ENCODE measurements at places on chromosomes 5 and 9. TPM values are rescaled to one million over a fixed set of nuclear protein-coding genes. Genes with fewer than 3 reads are reported as not detected.

DNA sequence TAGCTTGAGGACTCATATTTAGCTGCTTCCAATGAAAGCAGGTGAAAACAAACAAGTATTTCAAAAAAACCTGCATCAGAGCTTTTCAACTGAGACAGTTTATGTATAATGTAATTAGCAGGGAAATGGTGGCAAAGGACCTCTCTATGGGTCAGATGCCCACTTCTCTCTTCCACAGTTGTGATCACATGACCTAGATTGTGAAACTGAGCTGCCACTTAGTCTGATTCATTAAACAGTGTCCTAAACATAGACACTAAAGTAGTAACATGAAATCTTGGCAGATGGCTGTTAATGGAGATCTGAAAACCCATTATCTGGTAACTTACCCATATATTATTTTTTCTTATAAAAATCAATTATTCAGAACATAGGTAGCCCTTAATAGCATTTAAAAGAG, 663.6 kb upstream of the RIOK2 start:
- DNase-seq: peak; percentile 5

DNA sequence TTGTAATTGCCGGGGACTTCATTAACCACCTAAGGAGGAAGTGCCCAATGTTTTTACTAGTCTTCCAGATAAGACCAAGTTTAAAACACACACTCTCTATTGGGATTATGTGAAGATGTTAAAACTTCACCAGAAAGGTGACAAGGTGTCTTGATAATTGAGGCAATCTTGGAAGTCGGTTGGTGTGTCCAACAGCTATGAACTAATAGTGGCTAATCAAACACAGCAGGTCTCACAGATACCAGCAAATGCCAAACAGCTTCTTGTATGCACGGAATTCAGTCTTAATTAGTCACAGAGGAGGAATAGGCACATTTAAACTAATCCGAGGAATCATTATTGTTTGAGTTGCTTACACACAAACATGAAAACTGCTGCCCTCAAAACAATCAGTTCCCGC, 214.5 kb downstream of the SEC61B start:
- DNase-seq: peak; percentile 20

DNA sequence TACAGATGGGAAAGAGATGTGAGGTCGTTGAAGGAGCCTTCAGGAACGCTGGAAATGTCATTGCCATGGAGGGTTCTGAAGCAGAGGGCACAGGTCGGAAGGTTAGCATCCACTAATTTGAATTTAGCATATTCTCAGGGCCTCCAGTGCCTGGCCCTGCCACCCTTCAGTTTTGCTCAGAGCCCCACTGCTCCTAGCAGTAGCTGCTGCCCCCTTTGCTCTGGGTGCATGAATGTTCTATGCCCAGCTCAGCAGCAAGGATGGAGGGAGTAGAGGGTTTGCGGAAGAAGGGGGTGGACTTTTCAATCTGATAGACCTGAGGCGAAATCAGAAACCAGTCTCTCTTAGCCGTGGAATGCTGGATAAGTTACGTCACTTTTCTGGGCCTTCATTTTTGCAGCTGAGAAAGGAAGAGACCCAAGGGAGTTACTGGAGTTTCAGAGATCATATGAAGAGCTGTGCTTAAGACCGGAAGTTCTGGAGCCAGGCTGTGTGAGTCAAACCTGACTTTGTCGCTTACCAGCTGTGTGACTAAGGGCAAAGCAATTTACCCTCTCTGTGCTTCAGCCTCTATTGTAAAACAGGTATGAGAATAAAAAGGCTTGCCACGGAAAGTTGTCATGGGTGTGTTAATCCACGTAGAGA, 133.2 kb upstream of the PANK3 start:
- peak; percentile 99 for DNase-seq

DNA sequence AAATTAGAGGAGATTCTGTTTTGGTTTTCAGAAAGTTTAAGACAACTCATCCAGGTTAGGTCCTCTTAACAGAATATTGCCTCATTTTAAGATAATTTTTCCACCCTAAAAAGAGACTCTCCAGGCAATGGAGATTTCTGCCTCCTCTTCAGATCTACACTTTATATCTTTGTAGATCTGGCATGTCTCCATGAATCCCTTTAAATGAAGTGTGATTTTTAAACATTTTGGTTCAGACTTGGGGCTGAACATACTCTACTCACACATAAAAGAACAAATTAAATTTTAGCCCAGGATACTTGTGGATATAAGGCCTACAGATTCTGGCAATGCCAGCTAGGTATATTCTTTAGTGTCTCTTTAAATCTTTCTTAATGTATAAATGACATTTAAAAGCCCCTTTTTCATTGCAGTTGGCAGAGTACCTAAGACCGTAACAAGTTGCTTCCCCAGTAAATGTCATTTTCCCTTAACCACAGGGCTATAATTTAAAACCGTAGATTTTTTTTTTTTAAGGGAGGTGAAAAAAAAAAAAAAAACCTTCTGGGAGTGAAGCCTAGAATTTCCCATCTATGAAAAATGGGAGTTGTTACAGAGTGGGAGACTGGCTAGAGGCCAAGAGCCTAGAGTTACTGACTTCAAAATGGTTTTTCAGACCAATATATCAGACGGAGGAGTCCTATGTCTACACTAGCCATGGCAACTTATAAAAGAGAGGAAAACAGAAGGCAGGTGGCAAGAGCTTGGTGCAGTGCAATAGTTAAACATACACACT, 207.8 kb upstream of the TARS1 start:
- no peak for DNase-seq

DNA sequence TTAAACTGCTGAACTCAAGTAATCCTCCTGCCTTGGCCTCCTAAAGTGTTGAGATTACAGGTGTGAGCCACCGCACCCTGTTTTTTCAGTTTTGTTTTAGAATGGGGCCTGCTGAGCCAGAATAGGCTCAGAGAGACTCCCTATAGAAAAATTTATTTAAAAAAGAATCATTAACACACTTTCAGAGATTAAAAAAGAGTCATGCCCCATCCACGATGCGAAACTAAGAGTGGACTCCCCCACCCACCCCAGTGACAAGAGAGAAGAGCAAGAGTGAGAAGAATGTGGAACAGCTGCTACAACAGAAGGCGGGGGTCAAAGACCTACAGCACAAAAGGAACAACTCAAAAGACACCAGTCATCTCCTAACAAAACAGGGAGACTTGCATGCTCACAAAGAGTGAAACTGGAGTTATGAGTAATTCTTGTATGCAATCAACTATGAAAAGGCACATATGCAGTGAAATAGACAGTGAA, 47.2 kb downstream of the GLDC start:
- DNase-seq: no peak

GRCh38 chr5:29720954-29721353, 1472.5 kb upstream of the CDH6 start:
- no peak for DNase-seq

- no peak for DNase-seq
Observed at GRCh38 chr5:134086225-134086942, 28.1 kb upstream of the TCF7 start.

DNA sequence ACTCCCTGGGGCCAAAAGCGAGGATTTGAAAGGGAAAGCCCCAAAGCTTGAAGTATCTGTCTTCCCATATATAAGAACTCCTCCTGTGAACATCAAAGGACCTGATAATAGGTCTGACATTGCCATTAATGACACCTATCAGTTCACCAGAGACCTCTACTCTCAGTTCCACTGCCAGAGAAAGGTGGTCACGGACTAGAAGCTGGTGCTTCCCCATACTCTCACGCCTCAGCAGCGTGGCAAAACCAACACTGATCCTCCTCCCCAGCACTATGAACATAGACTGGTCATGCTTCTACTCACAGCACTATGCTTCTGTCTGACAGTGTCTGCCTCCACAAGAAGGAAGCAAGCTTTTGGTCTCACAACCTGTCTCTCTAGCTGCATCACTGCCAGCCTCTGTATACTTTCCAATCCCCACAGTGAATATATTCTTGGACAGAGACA, 37.9 kb downstream of the NRG2 start:
- DNase-seq: no peak

GRCh38 chr5:3029396-3029795, 277.9 kb upstream of the IRX2 start:
- DNase-seq: no peak

DNA sequence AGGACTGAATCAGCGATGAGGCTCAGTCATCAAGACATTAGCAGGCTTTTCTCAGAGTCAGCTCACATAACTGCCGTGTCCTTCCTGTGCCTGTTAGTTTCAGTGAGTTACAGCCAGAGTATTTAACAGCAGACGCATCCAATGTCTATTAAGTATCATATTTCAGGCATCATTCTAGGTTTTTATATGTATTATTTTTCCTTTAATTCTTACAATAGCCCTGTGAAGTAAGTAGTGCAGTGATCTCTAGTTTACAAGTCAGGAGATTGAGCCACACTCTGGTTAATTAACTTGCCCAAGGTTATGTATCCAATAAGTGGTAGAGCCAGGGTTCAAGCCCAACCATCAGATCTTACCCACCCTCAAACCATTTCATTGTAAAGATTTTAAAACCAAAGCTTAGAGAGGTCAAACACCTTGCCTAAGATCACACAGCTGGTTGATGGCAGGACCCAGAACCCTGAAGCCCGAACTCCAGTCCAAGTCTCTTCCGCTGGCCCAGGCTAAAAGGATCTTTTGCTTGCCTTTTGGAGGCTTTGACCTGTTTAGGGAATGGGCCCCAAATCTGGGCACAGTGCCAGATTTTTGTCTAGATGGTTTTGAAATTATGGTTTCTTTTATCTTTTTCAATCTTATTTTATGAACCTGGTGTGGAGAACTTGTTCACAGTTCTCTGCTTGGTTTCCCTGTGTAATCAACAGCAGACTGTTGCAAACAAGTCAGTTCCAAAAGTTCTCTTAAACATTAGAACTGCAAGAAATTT, 261.2 kb upstream of the CLINT1 start:
- peak; percentile 96 for DNase-seq

GRCh38 chr5:179212870-179213269, 132.4 kb downstream of the ADAMTS2 start:
- DNase-seq: no peak

DNA sequence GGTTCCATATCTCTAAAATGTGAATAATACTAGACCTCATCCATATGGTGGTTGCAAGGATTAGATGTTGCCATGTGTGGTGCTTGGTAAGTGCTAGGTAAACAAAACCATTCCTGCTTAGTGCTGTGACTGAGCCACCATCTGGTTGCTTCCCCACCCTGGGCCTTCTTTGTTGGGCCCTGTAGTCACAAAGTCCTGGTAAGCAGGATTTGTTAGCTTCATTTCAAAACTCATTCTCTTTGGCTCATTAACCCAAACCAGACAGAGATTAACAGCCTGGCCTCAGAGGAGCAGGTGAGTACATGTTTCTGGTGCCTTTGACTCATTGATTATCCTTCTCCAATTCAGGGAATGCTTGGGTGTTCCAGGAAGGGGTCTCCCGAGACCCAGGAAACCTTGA, 240.2 kb downstream of the ARHGAP26 start:
- peak; percentile 9 for DNase-seq

DNA sequence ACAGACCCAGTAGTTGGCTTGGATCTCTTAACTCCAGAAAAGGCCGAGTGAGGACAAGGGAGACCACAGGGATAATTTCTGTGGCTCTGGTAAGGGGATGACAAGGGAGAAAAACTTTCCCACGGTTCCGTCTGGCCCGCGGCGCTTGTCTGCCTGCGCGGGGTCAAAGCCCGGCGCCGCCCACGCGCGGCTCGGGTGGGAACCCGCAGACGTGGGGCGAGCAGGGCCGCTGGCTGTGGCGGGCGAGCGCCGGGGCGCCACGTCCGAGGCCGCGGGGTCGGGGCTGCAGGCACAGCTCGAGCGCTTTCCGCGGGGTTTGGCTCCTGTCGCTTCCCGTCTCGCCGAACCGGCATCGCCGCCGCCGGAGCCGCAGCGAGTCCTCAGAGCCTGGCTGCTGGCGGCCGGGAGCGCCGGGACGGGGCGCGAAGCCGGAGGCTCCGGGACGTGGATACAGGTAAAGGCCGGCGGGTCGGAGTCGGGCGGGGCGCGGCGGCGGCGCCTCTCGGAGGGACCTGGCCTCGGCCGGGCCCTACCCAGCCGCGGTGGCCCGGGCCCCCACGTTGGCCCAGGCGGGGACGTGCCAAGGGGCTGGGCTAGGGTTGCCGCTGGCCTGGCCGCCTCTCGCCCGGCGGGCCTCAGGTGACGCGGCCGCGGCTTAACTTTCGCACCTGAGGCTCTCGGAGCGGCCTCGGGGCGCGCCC, at the start of gene RNF180:
Gene RNF180, plus strand, starts transcription at position 344 of the 701 bp plus-strand sequence. CDS start 34,965 bp downstream, outside the sequence.
- peak; percentile 43 for DNase-seq

GRCh38 chr5:181223729-181224389, 778 bp downstream of the TRIM41 start:
- DNase-seq: peak; percentile 64

GRCh38 chr5:10564838-10565784, 1.2 kb downstream of the ANKRD33B start:
- DNase-seq: peak; percentile 47

GRCh38 chr5:158170534-158170933, 311.6 kb upstream of the CLINT1 start:
- DNase-seq: no peak

- no peak for DNase-seq
Observed at GRCh38 chr5:77117161-77117560, 30.1 kb upstream of the ZBED3 start.

DNA sequence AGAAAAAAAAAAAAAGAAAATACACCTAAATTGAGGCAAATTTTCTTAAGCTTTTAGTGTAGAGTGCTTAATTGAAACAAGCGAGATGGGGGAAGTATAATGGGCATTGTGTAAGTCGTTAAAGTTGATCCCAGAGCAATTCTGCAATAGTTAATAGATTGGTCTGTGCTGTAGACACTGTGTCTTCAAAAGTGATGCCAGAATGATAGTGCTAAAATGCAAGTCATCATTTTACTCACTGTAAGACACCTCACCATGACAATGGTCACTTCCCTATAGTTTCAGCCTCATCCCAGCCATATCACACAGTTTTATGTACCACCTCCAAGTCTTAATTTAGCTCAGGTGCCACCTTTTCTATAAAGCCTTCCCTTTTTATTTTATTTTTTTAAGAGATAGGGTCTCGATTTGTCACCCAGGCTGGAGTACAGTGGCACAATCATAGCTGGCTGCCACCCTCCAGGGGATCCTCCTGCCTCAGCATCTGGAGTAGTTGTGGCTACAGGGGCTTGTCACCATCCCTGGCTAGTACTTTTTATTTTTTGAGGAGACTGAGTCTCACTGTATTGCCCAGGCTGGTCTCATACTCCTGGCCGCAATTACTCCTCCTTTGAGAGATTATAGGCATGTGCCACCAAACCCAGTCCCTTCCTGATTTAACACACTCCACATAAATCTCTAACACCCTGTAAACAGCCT, 6.2 kb downstream of the COX7C start:
- no peak for DNase-seq

Gene PDGFRB
- polyA plus RNA-seq: 155 TPM

Gene LCN2
- not detected for polyA plus RNA-seq

Gene GLRA1
- not detected for polyA plus RNA-seq

Gene STC2
- 184 TPM for polyA plus RNA-seq

Gene TIMD4
- polyA plus RNA-seq: not detected

Gene SEMA6A
- 0.79 TPM for polyA plus RNA-seq

Gene LRRC70
- 0.10 TPM for polyA plus RNA-seq

Gene PCDHGA12
- 8.5 TPM for polyA plus RNA-seq

Gene IRGM
- not detected for polyA plus RNA-seq
